ENCODE measurements at places on chromosomes 12 and 14.

- DNase-seq = no peak
These were observed 3.3 kb upstream of the P3H3 start for GRCh38 chr12:6824901-6825381.

- DNase-seq = no peak
These were observed 67.8 kb downstream of the VWF start for GRCh38 chr12:6056406-6057240.

DNA sequence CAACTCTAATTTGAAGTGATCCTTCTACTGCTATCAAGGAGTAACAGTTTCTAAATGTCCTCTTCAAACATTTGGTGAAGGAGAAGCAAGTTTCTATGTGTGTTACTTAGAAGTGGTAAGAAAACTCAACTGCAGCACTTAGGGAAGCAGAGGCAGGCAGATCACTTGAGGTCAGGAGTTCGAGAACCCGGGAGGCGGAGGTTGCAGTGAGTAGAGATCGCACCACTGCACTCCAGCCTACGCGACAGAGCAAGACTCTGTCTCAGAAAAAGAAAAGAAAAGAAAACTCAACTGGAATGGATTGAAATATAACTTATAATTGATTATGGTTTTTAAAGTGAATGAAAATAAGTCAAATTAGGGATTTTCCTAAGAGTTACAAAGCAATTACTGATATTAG, 169.7 kb upstream of the ATP2B1 start:
- DNase-seq = no peak

DNA sequence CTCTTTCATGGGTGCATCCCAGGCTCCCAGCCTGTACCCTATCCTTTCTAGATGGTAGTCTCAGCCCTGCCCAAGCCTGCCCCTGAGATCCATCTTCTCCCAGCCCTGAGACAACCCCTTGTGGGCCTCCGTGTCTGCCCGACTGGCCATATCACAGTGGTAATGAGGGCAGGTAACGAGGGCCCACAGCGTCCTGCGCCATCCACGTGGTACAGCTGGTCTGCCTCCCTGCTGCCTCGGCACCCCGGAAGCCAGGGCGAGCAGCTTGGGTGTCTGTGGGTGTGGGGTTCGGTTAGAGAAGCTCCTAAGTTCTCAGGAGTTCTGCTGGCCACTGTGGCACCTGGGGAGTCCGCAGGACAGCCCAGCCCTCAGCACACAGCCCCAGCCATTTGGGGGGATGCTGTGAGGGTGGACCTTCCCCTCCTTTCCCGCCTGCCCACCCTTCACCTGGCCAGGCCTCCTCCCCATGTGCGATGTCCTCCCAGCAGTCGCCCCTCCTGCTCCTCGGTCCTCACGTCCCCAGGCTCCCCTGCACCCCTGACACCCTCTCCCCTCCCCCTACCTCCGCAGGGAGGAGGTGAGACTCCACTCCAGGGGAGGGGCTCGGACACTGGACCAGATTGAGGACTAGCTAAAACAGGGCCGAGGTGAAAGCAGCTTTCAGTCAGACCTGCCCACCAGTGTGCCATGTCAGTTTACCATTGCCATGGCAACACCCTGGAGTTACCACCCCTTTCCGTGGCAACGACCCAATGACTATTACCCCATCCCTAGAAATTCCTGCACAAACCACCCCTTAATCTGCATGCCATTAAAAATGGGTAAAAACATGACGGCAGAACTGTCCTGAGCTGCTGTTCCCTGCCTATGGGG, 69.0 kb downstream of the KIF26A start:
- DNase-seq = no peak

- no peak for DNase-seq
These were observed 90.1 kb downstream of the SLC6A15 start for GRCh38 chr12:84822525-84822924.

GRCh38 chr12:69929125-69929524, 104.1 kb downstream of the MYRFL start:
- DNase-seq = no peak

GRCh38 chr12:28086521-28087155, 103.6 kb upstream of the CCDC91 start:
- DNase-seq = no peak

DNA sequence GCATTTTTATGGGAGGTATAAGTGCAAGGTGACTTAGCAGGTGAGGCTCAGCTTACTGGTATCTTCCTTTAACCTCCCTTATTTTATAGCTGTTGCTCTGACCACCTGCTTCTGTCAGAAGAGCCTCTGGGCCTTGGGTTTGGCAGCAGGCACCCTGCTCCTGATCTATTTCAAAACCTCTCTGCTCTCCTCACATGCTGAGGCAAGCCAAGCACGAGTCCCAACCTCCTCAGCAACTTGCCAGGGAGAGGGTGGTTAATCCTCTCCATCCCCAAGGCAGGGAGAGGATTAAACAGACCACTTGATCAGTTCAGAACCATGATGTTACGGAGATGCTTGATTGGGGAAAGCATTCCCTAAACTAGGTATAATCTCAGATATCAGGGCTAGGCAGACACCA, 5.4 kb downstream of the PLEKHH1 start:
- no peak for DNase-seq

- no peak for DNase-seq
These were observed 94.7 kb upstream of the DDHD1 start for GRCh38 chr14:53247596-53248370.

GRCh38 chr12:39440781-39441180, 2.1 kb downstream of the KIF21A start:
- no peak for DNase-seq

DNA sequence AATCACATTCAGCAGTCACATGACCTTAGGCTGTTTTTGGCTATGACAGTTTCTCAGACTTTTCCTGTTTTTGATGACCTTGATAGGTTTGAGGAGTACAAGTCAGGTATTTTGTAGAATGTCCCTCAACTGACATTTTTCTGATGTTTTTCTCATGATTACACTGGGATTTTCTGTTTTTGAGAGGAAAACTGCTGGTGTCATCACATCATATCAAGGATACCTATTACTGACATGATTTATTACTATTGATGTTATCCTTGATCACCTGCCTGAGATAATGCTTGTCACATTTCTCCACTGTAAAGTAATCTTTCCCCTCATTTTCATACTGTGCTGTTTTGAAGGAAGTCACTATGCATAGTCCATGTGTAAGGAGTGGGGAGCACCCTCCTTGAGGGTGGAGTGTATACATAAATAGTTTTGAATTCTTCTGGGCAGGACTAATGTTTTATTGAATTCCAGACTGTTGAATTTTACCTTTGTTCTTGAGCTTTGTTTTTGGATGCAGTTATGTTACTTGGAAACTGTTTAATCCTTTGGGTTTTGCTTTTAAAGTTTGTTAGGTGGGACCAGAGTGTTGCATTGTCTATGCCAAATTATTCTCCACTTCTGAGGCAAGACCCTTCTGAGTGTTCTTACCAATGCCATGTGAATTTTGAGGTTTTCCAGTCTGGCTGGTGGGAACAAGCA, 444.5 kb upstream of the FAR2 start:
- no peak for DNase-seq

- DNase-seq = no peak
These were observed 126.3 kb downstream of the CEP83 start for GRCh38 chr12:94333396-94333795.

DNA sequence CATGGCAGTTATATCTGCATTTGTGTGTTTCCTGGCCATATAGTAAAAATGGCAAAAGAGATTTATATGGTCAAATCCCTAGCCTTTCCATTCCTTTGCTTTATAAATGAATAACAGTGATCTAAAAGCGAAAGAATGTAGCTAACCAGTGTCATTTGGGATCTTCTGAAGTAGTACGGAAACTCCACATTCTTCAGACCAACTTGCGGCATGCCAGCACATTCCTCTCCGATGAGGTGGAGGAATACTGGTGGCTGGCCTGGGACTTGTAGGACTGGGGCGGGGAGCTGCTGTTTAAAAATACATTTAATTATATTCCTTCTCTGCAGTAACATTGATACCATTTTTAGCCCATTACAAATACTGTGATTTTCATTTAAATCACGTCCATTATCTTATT, 85.3 kb downstream of the SAMD4A start:
- no peak for DNase-seq

DNA sequence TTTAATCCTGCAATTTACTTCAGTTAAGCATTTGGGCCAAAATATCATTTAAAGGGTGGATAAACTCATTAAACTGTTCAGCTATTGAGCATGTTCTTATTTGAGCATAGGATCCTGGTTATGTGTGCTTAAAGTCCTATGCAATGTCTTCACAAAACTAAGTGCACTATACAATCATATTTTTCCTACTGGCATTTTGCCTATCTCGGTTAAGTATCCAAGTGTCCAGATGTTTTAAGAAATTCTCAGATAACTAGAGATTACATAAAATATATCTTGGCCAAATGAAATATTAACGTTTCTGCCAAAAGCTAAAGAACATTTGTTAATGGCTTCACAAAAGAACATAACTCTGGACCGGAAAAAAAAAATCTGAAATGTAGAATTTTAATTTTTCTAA, 250.8 kb upstream of the LRFN5 start:
- no peak for DNase-seq

DNA sequence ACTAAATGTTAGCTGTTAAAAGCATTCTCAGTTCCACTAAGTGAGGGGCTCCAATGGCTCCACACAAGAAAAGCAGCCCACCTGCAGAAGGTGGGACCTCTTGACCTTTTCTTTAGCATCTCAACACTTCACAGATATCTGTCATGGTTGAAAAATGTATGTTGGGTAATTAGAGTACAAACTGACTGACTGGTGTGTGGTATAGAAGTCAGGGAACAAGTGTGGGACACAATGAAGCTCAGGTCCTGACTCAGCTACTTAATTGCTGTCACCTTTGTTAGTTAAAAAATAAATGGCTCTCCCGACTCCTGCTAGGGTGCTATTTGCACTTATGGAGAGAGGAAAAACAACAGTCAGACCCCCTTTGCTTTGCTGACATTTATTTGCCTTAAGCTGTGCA, 299.0 kb downstream of the TTC6 start:
- DNase-seq = no peak

- no peak for DNase-seq
These were observed 49.3 kb downstream of the FOXN3 start for GRCh38 chr14:89367779-89368120.

DNA sequence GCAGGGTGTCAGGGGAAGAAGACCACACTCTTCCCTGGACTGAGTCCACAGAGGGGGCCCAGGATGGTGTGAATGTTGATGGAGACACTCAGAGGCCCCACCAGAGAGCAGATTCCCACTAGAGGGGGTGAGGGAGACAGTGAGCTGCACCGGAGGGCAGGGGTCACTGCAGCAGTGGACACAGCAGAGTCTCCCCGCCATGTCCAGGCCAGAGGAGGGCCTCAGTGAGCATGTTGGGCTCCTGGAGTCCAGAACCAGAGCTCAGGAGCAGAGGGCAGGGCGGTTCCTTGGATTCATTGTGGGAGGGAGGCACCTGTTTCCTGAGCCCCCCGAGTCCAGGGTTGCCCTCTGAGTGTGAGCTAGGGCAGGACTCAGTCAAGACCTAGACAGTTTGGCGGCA, 1.8 kb upstream of the KRT82 start:
- DNase-seq = no peak
